HepG2 (cell line): ENCODE measurements at places on chromosomes 11 and 22. TPM values are rescaled to one million over a fixed set of nuclear protein-coding genes. Genes with fewer than 3 reads are reported as not detected.

DNA sequence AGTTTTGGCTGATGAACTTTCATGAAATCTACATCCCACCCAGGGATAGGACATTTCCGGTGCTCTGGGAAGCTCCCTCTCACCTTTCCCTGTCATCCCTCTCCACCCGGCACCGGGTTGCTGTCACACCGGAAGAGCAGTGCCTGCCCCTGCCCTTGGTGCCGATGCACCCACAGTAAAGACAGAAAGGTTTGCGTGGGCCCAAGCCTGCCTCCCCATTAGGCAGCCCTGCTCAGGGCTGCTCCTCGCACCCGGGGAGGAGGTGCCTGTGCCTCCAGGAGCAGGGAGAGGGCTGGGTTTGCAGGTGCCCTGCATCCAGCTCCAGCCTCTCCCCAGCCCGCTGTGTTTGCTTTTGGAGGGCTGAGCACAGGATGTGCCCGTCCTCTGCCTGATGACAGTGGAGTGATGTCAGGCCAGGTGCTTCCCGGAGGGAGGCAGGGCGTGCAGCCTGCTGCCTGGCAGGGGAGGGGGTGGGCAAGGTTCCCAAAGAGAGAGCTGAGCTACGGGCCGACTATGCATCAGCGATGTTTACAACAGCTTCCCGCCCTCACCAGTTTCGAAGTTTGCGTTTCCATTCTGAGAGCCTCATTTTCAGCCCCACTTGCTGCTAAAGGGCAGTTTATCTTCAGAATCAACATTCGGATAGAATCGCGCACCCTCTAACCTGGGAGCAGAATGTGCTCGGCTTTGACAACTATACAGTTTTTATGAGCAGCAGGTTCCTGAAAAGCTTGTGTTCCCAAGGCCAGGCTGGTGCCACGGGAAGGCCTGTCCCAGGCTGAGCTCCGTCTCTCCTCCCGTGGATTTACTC lies 83.2 kb upstream of the CLDN5 start:
- H3K27me3 ChIP-seq: peaks cover 4% of the 10 kb centered on the region
- no peak overlapping the region for H3K27ac ChIP-seq
- no peak for DNase-seq
- no peak overlapping the region for H3K4me3 ChIP-seq

KRTAP5-10 gene
- 0.13 TPM in 1 of 2 replicates, not detected in the other for polyA plus RNA-seq

MISFA gene
- 0.90 and 1.4 TPM in 2 replicates for polyA plus RNA-seq

- H3K4me1 ChIP-seq: peaks cover 11% of the 10 kb centered on the region
- no peak overlapping the region for H3K27ac ChIP-seq
- no peak overlapping the region for H3K4me3 ChIP-seq
- peaks cover 48% of the 10 kb centered on the region; the same call in 2 of the 3 replicates for H3K36me3 ChIP-seq
These were observed 19.4 kb downstream of the TUBGCP6 start for GRCh38 chr22:50225200-50225969.
